ENCODE measurements at places on chromosomes 7 and 10.

- no peak for DNase-seq
These were observed 478.1 kb downstream of the AUTS2 start for GRCh38 chr7:70076325-70076724.

- peak; percentile 92 for DNase-seq
These were observed 97.6 kb upstream of the ZNF438 start for GRCh38 chr10:31129271-31129670.

- DNase-seq = no peak
These were observed 100.6 kb upstream of the MDFIC start for GRCh38 chr7:114821030-114821900.

- no peak for DNase-seq
These were observed 209.5 kb upstream of the ZMIZ1 start for GRCh38 chr10:78859266-78859665.

DNA sequence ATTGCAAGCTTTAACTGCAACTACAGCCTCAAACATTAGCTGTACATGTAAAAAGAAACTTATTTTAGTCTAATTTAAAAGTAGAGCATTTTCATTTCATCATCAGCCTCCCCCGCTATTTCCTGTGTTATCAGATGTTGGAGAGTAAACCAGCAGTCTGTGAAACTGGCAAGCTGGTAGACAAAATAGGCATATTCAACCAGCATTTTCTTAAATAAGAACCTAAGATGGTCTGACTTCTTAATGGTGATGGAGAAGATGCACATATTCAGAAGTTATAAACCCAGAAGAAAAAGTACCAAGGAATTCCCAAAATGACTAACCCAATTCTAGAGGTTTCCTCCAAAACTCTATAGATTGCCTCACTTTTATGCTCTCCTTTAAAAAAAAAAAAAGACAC is 24.9 kb downstream of the PIK3AP1 start:
- DNase-seq = no peak

DNA sequence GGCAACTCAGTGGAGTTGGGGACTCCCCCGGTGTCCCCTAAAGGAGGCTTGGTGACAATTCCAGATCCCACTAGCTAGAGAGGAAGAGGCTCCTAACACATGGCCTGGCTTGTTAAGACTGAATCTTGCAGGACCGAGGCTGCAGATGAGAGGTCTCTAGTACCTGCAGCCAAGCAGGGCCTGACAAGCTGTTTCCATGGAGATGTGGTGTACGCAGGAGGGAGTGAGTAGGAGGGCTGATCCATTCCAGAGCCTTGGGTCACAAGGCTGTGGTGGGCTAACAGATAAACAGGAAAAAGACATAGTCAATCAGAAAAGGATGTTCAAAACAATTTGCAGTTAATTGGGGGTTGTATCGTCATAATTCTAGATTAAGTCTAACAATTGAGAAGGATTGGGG is 77.3 kb upstream of the MKLN1 start:
- no peak for DNase-seq

DNA sequence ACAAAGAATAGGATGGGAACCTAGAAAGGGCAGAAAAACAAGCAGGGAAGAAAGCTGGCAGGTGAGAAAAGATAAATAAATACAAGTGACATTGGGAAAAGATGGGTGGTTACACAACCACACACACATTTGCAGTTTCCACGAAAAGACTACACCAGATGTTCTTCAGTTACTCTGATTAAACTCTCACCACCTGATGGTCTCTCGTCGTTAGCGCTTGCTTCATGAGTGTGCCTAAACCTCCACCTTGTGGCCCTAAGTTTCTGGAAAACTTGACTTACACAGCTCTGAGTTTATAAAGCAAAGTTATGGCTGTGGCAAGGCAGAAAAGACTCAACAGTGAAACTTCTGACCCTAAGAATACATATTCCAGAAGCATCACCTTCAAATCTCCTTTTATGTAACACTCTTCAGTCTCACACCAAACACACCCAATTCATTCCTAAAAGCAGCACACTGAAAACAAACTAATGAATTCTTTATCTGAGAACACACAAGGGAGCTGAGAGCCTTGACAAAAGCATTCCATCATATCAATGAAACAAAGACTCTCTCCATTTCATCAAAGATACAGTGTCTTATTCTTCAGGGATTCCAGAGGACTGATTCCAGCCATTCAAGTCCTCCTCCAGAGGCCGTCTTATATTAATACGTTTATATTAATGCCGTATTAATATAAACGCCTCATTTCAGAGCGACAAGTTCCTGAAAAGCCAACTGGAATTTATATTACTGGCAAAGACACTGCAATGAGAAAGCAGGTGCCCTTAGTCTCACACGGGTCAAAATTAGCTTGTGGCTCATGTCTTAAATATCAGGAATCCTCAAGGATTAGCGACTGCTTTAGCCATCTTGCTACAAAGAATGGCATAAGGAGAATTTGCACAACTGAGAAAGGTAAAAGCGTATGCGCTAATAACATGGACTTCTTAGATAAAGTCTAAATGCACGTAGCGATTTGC is 77.6 kb downstream of the RNF216 start:
- DNase-seq = no peak

DNA sequence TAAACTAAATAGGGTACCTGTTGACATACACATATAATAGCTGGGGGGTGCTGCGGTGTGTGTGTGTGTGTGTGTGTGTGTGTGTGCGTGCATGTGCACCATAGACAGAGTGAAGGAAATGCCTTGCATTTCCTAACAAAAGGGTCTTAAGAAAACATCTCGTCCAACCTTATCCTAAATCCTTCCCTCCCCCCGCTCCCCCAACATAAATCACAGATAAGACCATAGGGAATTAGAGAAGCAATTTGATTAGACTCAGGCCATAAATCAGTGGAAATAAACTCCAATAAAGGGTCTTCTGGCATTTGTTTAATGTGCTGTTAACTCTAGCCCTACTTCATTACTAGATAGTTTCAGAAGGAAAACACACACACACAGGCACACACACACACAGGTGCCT is 148.5 kb downstream of the PPP1R17 start:
- no peak for DNase-seq

- DNase-seq = no peak
These were observed 52.0 kb upstream of the GNA12 start for GRCh38 chr7:2896131-2896530.

GRCh38 chr10:119567978-119568377 is 25.5 kb upstream of the RGS10 start:
- no peak for DNase-seq

- DNase-seq = no peak
These were observed 376.8 kb downstream of the EXOC4 start for GRCh38 chr7:133629701-133630100.

DNA sequence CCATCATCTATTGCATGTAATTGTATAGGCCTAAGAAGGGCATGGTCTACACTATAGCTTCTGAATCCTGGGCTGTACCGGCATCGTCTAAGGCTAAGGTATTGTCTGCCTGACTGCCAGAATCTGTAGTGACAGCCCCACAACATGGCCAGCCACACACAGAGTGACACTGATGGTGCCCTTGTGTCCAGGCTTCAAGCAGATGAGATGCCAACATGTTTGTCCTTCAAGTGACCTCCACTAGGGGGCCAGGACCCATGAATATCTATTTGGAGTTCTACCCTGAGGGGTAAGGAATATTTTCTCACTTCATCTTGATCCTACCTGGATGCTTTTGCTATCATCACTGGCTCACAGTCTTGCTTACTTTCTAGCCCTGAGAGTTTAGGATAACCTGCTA is 1.5 kb downstream of the CYP3A7 start:
- DNase-seq = no peak

DNA sequence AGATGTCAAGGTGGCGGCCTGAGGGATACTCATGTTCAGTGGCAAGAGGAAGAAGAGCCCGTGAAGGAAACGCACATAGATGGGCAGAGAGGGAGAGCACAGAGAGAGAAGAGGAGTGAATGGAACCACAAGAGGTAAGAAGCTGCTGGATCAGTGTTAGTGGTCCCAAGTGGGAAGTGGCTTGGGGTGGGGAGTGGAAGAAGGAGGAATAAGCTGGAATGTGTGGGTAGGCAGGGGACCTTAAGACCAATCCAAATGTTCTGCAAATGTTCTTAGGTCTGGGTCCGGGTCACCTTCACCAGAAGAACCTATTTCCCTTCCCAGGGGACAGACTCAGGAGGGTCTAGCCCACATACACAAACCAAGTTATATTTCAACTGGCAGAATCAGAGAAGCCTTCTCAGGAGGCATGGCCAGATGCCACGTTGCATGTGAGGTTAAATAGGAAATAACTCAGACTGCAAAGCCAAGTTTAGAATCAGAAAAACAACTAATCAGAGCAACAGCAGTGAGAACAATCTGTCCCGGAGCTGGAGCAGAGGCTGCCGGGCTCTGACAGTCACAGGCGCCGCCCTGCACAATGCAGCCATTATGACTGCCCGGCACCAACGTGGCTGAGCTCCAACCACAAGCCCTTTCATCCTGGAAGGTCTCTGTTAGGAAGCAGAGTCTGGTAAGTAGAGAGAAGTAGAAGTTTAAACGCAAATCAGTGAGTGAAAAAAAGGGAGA is 78.6 kb upstream of the ARMC3 start:
- DNase-seq = peak; percentile 13

GRCh38 chr10:34612446-34612845 is 202.7 kb downstream of the PARD3 start:
- no peak for DNase-seq

- DNase-seq = no peak
These were observed 444.2 kb upstream of the SEMA3D start for GRCh38 chr7:85630904-85631600.

- no peak for DNase-seq
These were observed 101.3 kb upstream of the GHITM start for GRCh38 chr10:84038035-84038434.

DNA sequence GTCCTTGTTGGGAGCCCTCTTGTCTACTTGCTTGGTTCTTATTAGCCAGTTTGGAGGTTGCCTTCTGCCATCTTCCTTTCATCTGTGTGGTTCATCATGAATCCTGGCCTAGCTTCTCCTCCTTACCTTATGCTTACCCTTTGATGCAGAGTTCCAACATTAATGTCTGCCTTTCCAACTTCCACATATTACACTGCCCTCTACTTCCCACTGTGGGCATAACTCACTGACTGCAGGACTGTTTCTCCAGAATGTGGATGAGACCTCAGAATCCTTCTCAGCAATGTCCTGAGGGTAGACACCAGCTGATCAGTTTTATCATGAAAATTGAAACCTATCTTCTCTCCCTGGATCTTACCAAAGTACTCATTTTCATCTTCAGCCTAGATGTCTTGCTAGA is 491.0 kb downstream of the LRMDA start:
- no peak for DNase-seq

DNA sequence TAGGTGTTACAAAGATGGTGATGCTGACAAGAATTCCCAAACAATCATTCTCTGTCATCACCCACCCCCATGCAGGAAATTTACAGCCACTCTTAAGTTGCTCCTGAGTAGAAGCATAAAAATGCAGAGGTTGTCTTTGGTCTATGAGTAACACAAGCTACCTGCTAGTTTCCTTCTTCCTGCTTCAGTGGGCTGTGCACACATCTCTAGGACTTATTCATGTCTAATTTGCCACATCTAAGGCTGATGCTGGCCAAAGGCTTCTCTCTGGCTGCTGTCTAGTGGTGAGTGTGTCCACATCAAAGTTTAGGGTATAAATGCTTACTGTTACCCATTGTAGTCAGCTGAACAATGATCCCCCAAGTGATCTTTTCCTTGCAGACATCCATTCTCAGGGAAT is 662.5 kb downstream of the TYW1 start:
- no peak for DNase-seq

DNA sequence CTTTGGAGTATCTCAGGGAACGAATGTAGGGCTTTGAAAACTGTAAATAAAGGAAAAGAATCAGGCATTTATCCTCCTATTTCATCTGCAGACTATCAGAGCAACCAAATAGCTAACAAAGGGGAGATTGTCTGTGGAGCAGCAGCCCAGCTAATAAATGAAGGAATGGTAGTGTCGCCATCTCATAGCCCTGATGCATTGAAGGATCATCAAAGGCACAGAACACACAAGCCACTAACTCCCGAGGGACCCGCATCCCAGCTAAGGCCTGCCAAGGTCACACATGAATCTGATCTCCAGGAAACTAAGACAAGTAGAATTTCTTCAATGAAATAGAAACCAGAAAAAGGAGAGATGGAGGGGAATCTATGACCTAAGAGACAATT is 38.2 kb downstream of the CALML5 start:
- no peak for DNase-seq

DNA sequence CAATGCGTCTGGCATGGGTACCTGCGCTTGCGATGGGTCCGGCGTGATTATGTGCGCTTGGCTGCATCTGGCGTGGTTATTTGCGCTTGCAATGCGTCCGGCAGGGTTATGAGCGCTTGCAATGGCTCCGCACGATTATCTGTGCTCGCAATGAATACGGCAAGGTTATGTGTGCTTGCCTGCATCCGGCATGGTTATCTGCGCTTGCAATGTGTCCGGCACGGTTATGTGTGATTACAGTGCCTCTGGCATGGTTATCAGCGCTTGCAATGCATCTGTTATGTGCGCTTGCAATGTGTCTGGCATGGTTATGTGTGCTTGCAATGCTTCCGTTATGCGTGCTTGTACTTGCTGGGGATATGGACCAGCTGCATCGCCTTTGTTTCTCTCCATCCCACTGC is 37.7 kb downstream of the RBAK start:
- no peak for DNase-seq

GRCh38 chr7:53473371-53473770 is 437.9 kb downstream of the POM121L12 start:
- DNase-seq = no peak

GRCh38 chr10:73218431-73219191 is 28.4 kb downstream of the DNAJC9 start:
- no peak for DNase-seq

DNA sequence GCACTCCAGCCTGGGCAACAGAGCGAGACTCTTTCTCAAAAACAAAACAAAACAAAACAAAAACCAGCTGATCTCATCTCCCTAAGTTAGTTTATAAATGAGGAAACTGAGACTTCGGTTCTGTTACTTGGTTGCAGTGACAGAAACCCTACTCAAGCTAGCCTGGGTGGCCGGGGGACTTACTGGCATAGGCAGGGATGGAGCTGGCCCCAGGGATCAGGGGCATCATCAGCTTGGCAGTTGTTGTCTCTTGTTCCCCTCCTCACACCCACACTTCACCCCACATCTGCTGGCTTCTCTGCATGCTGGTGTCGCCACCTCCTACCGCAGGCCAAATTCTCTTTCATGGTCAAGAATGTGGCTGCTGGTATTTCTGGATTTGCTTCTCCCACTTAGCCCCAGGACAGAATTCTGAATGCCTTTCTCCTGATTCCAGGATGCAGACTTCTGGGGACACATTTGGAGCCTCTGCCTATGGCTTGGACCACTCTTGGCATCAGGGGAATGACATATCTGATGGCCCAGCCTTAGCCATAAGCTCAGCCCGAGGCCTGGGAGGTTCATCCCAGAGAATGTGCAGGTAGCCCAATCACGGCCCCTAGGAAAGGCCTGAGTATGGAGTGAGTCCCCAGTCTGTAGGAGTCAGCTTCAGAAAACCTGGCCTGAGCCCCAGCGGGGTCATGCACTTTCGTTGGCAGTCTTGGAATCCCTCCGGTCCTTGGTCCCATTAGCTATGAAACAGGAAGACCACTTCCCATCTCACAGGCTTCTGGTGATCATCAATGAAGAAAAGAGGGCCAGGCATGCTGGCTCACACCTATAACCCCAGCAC is 41.6 kb upstream of the CTBP2 start:
- no peak for DNase-seq
